ENCODE measurements at places on chromosomes 1 and 21.

- DNase-seq = no peak
Measured at GRCh38 chr1:45503462-45504360, 3.6 kb downstream of the MMACHC start.

DNA sequence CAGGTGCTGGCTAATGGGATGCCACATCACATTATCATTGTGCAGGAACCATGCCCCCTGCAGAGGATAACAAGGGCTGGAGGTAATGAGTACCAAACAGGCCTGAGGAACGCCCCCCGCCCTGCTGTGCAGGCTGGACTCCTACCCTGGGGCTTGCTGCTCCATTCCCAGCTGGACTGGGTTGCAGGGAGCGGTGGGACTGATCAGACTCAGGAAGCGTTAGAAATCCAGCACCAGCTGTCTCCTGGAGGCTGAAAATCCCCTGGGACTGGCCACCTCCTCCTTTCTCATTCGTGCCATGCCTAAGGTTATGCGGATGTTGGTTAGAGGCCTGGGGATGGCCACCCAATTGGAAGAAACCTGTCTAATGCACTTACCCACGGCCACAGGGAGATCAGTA, 36.9 kb upstream of the POU3F1 start:
- peak; percentile 29 for DNase-seq

- DNase-seq = peak; percentile 6
Measured at GRCh38 chr1:71428029-71428428, 347.2 kb upstream of the ZRANB2 start.

- no peak for DNase-seq
Measured at GRCh38 chr1:239819096-239819495, 272.6 kb upstream of the FMN2 start.

DNA sequence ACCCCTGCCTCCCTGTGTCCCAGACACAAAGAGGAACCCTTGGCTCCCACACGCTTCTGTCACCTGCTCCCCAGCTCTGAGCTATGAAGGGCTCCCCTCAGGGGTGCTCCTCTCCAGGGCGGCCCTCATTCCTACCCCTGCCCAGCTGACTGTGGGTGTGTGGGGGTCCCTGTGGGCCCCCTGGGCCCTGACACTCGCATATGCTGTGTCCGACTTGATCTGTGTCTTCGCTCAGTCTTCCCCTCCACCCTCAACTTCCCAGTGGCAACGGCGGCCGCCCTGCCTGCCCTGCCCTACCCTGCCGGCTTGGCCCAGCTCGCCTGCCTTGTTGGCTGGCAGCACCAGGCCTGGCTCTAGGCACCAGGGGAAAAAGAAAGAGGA, 1.2 kb downstream of the KCNQ4 start:
- DNase-seq = no peak

DNA sequence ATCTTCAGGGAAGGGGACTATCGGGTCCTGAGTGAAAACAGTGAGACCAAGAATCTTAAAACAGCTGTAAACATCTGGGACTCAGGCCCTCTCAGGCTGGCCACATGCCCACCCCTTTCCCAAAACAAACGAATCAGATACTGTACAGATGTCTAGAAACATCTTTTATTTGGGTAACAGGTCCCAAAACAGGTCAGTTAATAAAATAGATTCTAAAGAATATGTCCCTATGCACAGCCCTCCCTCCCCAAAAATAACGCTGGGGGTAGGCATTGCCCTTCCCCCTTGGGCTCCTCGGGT, 499 bp upstream of the CRTC2 start:
- no peak for DNase-seq

GRCh38 chr1:208077232-208078075, 166.5 kb upstream of the CD34 start:
- DNase-seq = no peak

DNA sequence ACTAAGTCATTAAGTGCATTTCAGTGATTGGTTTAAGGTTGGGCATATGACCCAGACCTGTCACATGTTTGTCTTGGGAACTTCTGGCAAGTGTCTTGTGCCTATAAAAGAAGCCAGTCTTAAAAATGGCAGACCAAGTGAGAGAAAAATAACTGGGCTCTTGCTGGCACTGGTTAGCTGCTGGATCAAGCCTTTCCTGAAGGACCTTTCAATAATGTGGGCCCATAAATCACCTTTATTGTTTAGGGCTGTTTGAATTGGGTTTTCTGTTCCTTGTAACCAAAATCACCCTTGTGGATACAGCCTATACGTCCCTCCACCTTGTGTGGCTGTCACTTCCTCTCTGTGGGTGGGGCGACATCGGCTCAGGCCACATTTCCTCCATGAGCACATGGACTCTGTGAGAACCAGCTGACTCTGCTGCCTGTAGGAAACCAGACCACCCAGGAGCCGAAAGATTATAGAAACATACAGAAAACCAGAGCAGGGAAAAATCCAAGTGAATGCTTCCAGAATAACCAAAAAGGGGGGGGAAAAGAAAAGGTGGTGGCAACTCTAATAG, 25.6 kb upstream of the WNT4 start:
- no peak for DNase-seq

- DNase-seq = no peak
Measured at GRCh38 chr1:223198628-223198965, 55.5 kb upstream of the TLR5 start.

- no peak for DNase-seq
Measured at GRCh38 chr21:26199456-26199855, 28.9 kb upstream of the APP start.

- no peak for DNase-seq
Measured at GRCh38 chr1:28129150-28129549, 40.7 kb upstream of the EYA3 start.

- DNase-seq = no peak
Measured at GRCh38 chr1:170376801-170377385, 155.1 kb upstream of the GORAB start.

DNA sequence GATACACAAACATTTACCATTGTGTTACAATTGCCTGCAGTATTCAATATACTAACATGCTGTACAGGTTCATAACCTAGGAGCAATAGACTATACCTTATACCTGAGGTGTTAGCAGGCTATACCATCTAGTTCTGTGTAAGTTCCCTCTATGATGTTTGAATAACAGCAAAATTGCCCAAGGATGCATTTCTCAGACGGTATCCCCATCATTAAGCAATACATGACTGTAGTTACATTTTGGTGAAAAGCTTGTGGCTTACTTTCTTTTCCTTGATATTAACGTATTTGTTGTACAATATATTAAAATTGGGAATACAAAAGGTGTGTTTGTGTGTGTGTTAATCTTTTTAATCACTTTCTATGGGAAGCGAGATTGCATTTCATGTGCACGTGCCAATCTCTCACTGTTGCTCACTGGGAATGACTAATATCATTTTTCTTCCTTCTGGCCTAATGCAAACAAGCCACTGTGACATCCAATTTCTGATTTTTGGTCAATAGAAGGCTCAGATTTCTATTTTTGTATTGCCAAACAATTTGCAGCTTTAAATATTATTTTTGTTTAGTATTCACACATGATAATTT, 36.7 kb upstream of the WLS start:
- no peak for DNase-seq

GRCh38 chr1:53450225-53450624, 9.0 kb upstream of the DMRTB1 start:
- peak; percentile 42 for DNase-seq

- DNase-seq = no peak
Measured at GRCh38 chr1:107949467-107950253, 15.3 kb downstream of the VAV3 start.

GRCh38 chr1:89802051-89802450, 18.8 kb upstream of the LRRC8D start:
- no peak for DNase-seq

DNA sequence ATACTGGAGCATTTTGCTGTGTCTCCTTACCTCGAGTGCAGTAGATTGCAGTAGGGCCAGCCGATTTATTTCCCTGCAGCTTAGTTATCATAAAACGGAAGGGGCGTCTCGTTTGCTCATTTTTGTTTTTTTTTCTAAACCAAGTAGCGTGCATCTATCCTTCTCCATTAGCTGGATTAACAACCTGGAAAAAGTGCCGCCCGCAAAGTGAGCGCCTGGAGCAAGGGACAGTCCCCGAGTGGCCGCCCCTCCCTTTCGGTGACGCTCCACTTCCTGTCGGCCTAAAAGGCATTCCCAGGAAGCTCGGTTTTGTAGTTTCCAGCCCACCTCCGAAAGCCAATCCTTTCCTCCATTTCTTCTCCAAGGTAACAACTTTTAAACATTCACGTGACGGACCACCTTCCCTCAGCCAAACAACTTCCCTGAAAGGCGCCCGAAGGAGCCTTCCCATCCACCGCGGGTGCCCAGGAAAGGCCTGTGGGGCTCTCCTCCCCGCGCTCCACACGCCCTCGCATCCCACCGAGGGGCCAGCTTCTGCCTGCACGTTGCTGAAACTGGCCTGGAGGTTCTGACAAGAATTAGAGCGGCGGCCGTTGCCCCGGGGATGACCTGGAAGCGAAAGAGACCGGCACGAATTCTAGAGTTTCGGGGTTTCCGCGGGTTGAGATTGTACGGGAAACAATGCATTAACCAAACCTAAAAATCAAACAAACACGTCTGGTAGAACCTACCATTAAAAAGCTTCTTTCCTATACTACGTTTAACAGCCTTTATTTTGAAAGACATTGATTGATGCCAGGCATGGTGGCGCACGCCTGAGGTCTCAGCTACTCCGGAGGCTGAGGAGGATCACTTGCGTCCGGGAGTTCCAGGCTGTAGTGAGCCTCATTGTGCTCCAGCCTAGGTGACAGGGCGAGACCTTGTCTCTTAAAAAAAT, at the start of gene EXTL2:
EXTL2 (minus strand) TSS at position 240 of the 937 bp plus-strand sequence. CDS start 6,085 bp downstream, outside the sequence.
- DNase-seq = peak; percentile 95

- no peak for DNase-seq
Measured at GRCh38 chr1:230985711-230986110, 6.8 kb downstream of the ARV1 start.

- no peak for DNase-seq
Measured at GRCh38 chr1:203506858-203507626, 13.1 kb downstream of the OPTC start.

GRCh38 chr1:8329858-8330257, 11.9 kb downstream of the SLC45A1 start:
- DNase-seq = no peak

GRCh38 chr1:214941061-214941460, 141.5 kb upstream of the KCNK2 start:
- no peak for DNase-seq

DNA sequence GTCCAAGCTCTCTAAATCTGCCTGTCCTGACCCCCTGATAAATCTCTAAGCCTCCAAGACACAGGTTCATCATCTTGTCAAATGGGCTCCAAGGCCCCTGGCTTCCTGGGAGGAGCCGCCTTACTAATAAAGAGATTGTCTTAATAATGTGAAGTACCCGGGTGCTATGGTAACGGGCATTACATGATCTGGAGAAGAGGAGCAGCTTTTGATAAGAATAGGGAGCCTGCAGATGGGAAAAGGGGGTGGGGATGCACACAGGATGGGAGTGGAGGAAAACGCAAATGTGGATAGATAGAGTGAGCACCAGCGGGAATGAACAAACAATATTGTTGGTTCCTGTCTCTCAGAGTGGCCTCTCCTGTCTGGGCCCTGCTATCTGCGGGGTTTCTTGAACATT, 11.9 kb upstream of the RXRG start:
- no peak for DNase-seq

- peak; percentile 49 for DNase-seq
Measured at GRCh38 chr21:39125752-39126485, 57.3 kb downstream of the PSMG1 start.

DNA sequence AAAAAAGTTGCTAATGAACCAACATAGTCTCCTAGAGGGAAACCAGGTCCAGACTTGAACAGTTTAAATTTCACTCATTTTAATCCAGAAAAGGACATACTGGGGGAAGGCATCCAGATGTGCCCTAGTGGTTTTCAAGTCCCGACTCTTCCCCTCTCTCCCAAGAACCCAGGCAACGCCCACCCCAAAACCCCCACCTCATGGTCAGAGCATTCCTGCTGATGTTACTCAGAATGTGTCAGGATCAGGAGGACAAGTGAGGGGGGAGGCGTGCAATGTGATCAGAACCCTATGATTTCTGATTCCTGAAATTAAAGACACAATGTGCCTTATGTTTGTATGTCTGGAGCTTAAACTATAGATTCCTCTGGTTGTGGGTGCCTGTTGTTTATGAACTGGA, 1.6 kb upstream of the CTSK start:
- DNase-seq = no peak

DNA sequence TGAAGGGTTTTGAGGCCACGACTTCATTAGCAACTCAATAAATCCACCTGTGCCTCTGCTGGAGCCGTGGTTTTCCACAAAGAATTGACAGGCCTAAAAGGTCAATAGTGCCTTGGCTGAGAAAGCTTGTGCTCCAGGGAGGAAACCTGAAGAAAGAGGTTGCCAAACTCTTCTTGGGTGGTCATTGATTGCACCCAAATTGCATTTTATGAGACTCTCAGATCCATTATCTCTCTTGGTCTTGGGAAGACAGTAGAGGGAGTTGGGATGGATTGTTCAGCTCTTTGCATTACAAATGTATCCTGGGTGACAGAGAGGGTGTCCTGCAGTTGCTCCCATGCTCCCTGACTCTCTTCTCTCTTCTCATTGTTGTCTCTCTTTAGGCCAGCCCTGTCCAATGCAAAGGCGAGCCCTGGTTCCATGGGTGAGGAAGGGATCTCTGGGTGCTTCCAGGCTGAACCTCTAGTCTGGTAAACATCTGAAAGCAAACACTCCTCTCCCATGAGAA, 46.1 kb upstream of the HTR1D start:
- DNase-seq = no peak

- no peak for DNase-seq
Measured at GRCh38 chr21:33125680-33126375, 55.9 kb downstream of the OLIG1 start.

GRCh38 chr1:173669491-173669941, at the start of gene ANKRD45:
Gene ANKRD45, minus strand, starts transcription at chr1:173669851. Its CDS starts 10,433 bp downstream, at chr1:173659418.
- DNase-seq = no peak

- no peak for DNase-seq
Measured at GRCh38 chr1:23577056-23578004, 18.0 kb upstream of the ID3 start.

- DNase-seq = peak; percentile 79
Measured at GRCh38 chr1:94025383-94026340, 95.3 kb downstream of the ABCA4 start.

- no peak for DNase-seq
Measured at GRCh38 chr21:33219300-33219699, 10.4 kb upstream of the IFNAR2 start.

- DNase-seq = no peak
Measured at GRCh38 chr1:119840745-119841144, 29.5 kb upstream of the REG4 start.
